ENCODE measurements at places on chromosomes 6 and 20.

DNA sequence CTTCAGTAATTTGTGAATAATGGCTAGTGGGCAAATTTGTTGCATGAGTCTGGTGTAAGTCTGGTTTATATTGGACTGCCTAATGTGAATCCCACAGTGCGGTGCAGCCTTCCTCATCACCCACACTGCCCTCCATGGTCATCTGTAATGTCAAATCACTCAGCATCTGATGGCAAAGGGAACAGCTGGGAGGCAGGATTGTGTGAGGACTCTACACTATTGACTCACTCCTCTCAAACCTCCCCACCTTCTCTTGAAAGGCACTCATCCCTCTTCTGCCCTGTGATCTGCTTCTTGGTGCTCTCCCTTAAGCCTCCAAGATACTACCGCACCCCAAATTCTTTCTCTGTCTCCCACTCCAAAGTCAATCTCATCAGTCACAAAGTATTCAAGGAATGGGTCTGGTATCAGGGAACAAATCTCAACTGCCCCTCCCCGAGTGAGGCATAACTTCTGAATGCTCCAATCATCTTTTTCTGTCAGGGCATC is 146.0 kb upstream of the BEND6 start:
- DNase-seq: no peak

DNA sequence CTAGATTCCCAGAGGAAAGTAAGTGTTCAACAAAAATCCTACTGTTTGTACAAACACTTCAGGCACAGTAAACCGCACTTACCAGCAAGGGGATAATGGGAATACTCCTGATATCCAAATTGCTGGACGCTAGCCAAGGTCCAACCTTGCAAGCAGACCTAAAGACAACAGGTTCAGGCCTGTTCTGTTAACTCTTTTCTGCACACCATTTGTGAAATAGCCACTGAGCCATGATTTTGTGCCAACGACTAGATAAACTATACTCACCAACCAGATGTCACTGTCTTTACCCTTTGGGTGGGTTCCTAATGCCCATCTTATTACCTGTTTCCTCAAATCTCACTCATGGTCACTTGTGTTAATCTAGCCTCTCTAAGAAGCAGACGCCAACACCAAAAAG is 43.5 kb downstream of the GOPC start:
- no peak for DNase-seq

GRCh38 chr20:36754656-36755222 is 8.8 kb upstream of the NDRG3 start:
- DNase-seq: peak; percentile 50

DNA sequence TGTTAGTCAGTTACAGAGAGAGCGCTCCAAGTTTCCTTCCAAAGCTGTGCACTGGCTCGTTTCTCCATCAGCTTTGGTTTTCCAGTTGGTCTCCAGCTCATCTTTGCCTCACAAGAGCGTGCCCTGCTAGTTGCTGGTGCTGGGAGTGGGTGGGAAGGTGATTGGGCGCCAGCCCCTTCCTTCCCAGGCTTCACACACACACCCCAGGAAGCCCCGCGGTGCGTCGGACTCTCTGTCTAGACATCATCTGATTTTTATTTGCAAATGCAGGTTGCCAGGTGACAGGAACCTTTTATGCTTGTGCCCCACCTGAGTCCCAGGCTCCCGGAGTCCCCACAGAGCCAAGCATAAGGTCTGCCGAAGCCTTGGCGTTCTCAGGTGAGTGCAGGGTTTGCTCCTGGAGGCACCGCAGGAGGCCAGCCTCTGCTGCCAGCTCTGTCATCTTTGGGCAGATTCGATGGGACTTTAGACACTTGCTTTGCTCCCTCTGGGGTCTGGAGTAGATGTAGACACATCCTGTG is 7.1 kb downstream of the IRF4 start:
- no peak for DNase-seq

DNA sequence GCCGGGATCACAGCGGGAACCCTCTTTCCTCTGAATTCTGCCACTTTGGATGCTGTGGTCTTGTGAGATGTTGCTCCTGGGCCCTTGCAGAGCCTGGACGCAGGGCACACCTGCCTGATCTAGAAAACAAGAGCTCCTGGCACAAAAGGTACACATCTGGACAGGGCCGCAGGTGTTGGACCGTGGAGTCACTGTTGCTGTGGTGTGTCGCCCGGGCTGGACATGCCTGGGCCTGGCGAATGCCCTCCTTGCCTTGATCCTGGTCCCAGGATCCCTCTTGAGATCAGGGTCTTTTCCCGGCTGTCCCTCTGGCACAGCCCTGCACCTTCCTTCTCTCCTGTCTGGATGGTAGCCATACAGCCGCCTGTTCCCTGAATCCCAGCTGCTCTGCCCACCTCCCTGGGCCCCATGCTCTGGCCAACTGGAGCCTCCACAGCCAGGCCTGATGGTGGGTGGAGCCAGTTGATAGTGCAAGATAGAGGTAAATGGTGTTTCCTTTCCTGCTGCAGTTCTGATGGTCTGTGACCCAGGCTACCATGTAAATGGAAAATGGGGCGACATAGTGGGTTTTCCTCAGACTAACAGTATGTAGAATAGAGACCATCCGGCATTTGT is 5.0 kb downstream of the FOXP4 start:
- no peak for DNase-seq

GRCh38 chr20:50054626-50055511 is 58.1 kb downstream of the UBE2V1 start:
- no peak for DNase-seq
